ENCODE measurements at places on chromosomes 13 and 19.

- DNase-seq: no peak
These were observed 583 bp downstream of the CCDC61 start for GRCh38 chr19:45995715-45996385.

DNA sequence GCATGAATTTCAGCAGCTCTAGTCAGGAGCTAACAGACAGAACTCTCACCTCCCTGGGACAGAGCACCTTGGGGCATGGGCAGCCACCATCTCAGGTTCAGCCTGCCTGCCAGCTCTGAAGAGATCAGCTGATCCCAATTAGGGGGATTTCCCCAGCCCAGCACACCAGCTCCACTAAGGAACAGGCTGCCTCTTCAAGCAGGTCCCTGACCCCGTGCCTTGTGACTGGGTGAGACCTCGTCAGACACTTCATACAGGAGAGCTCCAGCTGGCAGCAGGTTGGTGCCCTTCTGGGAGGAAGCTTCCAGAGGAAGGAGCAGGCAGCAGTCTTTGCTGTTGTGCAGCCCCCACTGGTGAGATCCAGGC, 84.5 kb upstream of the UFM1 start:
- DNase-seq: no peak

GRCh38 chr19:34120846-34121639, 51.3 kb upstream of the LSM14A start:
- DNase-seq: no peak

DNA sequence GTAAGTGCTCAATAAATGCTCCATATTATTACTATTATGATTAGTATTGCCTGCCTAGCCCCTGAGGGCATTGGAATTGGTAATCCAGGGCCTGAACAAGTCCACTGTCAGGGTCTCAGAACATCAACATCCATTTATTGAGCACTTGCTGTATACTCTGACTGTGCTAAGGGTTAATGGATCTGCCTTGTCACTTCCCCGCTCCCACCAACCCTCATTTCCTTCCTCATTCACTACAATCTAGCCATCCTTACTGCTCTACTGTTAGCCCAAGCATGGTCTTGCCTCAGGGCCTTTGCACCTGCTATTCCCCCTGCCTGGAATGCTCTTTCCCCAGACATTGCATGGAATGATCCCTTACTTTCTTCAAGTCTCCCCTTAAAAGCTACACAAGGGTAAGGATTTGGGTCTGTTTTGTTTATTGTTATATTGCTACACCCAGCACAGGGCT, 12.7 kb upstream of the ANGPTL8 start:
- no peak for DNase-seq

DNA sequence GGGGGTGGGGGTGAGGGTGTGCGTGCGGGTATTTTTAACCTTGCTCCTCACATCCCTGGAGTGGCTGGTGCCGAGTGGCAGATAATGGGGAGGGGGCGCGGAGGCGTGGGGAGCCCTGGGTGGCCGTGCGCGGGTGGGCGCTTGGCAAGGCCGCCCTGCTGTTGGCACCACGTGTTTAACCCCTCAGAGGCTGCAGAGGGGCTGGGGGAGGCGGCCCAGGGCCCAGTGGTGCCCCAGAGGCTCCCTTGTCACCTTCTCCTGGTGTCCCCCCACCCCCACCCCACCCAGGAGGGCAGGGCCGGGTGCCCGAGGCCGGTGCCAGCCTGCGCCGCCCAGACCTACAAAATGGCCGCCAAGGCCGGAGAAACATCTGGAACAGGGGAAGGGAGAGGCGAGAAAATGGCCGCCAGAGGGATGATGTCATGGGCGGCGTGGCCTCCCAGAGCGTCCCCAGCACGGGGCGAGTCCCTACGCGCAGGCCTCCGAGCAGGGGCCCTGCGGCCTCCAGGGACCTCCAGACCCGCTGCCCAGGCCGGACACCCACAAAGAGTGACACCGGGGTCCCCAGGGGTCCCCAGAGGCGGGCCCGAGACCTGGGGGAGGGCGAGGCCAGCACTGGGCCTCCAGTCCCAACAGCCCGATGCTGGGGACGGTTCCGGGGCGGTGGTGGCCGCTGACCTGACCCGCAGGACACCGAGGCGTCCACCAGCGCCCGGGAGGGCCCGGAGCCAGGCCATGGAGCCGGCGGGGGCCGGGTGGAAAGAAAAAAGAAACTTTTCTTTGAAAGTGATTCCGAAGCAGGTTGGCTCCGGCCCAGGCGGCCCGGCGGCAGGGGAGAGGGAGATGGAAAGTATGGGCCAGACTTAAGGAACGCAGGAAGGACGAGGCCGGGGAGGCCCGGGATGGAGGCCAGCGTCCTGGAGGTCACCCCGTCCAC, 38.2 kb downstream of the NFIC start:
- DNase-seq: no peak

DNA sequence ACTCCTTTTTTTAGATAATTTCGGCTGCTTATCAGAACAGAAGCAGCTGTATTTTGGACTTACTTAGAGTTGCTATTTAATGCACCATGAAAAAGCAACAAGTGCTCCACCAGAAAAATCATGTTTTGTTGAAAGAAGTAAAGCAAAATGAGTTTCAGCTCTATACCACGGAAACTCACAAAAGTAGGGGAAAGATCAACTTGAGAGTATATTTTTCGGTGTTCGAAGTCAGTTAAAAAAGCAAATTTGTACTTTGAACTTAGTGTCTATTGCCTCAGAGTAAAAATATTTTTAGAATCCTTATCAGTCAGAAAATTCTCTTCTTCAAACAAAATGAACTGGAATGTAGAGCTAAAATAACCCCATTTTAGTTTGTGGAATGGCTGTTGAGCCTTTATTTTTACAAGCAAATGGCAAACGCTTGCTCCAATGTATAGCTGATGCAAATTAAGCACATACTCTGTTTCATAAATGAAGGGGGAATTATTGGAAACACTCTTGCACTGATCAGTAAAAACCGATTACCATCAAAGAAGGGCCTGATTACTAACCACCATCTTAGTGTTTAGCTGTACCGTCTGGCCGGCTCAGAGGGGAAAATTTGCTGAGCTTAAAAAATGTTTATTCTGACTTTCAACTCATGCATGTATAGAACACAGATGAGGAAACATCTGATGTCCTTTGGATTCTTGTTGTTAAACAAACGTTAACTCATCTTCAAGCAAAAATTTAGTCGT, 540.7 kb downstream of the GPC6 start:
- no peak for DNase-seq

DNA sequence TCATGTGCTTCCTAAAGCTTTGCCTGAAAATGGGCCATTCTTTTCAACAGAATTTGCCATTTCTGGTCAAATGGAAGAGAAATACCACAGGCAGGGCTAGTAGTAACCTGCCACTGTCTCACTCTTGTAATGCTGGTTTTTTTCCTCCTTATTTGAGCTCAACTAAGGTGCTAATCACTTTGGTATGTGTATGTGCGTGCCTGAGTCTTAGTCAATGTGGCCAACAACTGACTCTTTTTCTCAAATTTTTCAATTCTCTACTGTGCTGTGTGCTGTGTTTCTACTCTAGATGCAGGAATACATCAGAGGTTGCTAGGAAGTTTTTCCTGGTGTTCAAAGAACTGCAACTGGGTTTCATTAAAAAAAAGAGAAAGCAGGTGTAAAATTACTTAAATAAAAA, 870.2 kb downstream of the EFNB2 start:
- DNase-seq: no peak

All from cerebellar nuclear complex (tissue), 1 donor.